SIG-M5 (cell line): ENCODE measurements at places on chromosomes 1 and 21.

- no peak for DNase-seq
These were observed 101.5 kb downstream of the MRPL37 start for GRCh38 chr1:54301497-54301896.

DNA sequence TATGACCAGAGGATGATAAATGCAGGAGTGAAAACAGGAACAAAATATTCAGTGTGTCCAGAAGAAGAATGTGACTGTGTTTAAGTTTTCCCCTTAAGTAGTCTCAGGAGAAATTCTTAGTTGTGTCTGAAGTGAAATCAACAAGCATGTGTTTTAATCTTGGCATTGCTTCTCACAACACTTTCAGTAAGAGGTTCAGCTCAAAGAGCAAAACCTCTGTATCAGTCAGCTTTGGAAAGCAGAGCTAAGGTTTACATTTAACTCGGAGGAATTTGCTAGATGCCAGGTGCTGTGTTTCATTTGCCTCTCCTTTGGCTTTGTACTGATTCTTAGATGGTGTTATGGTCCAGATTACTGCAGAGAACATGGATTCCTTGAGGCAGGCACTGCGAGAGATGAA, 28.6 kb downstream of the CC2D1B start:
- no peak for DNase-seq

GRCh38 chr1:244241438-244241837, 190.4 kb downstream of the ZBTB18 start:
- DNase-seq: no peak

- DNase-seq: no peak
These were observed 311.8 kb upstream of the DPYD start for GRCh38 chr1:98232678-98233077.

DNA sequence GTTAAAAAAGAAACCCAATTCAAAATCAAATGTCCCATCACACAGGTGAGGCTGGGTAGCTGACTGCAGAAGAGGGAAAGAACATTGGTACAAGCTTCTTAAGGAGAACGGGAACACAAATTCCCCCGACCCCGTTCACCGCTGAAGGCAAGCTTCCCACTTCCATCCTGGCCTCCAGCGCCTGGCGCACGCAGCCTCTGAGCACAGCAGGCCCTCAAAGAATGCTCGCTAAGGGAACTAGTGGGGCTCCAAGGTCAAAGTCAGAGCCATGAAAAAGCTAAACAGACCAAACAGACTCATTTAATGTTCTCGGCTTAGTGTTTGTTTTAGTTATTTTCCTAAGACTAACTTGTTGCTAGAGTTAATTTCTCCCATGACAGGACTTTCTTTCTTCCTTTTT, 63.7 kb downstream of the SIM2 start:
- no peak for DNase-seq

- DNase-seq: no peak
These were observed 2.7 kb upstream of the CLDN19 start for GRCh38 chr1:42742617-42743316.

- no peak for DNase-seq
These were observed 4.2 kb downstream of the CYP4B1 start for GRCh38 chr1:46802901-46803574.

DNA sequence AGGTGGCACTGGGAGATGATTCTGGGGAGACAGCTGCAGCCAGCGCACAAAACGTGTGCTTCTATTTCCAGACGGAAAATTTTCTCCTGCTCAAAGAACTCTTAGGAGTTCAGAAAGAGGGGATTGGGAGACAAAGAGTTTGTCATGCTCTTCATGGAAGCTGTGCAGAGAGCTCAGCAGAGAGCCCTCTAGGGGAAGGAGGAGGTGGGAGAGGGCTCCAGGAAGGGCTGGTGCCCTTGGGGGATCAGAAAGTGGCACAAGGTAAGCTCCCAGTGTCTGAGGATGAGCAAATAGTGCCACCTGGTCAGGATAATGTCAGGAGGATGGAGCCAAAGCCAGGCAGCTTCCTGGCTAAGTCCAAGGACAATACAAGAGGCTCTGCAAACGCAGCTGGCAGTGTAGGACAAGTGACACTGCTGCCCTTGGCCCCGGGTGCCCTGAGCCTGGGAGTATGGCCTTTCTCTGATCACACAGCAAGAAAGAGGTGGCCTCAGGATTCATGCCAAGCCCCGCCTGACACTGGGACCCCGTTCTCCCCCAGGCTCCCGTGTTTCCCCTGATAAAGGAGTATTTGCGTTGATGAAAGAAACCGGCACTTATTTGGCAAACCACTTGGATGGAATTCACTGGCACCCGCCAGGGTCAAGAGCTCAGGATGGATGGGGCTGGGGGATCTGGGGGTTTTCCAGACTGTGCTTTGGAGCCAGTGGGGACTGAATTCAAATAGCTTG, 254.0 kb downstream of the PTPRU start:
- no peak for DNase-seq
